Mesenchymal stem cell (in vitro differentiated cells and primary cell): ENCODE measurements at places on chromosomes 7 and 10.

GRCh38 chr7:99078416-99078815 lies 65.5 kb downstream of the SMURF1 start:
- H3K27me3 ChIP-seq, result no peaks in the 10 kb centered on the region
- H3K4me3 ChIP-seq, result no peak overlapping the region
- no peak for DNase-seq
- peaks cover 11% of the 10 kb centered on the region for H3K4me1 ChIP-seq
- H3K27ac ChIP-seq, result no peak overlapping the region
- no peaks in the 10 kb centered on the region for H3K36me3 ChIP-seq

- H3K27ac ChIP-seq, result no peak overlapping the region
- H3K4me1 ChIP-seq, result no peaks in the 10 kb centered on the region
- DNase-seq, result peak; percentile 6
- H3K27me3 ChIP-seq, result peaks cover 19% of the 10 kb centered on the region
- H3K36me3 ChIP-seq, result no peaks in the 10 kb centered on the region
Observed at GRCh38 chr10:123637326-123637880, 28.8 kb upstream of the GPR26 start.

- peaks cover 55% of the 10 kb centered on the region for H3K27me3 ChIP-seq
- H3K4me3 ChIP-seq, result no peak overlapping the region
- H3K4me1 ChIP-seq, result peaks cover 17% of the 10 kb centered on the region
- DNase-seq, result no peak
Observed at GRCh38 chr7:73622527-73622908, 1.8 kb downstream of the MLXIPL start.

GRCh38 chr7:86320341-86320740 lies 323.4 kb upstream of the GRM3 start:
- H3K27me3 ChIP-seq, result no peaks in the 10 kb centered on the region
- no peak overlapping the region for H3K27ac ChIP-seq
- no peak for DNase-seq

DNA sequence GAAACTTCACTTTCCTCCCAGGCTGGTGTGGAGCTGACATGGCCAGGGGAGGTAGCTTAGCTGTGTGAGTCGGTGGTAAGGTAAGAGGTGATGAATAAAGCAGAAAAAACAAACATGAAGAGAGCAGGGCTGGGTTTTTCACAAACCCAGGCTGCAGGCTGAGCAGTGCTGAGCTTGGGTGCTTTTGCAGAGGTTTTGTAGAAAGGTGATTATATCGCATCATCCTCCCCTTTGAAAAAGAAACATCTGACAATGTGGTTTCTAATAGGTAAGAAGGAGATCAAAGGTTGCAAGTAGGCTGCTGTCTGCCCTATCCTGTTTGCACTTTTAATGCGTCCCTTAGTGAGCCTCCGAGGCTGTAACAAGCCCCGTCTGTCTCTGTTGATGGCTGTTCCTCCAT lies 69.6 kb upstream of the GRM8 start:
- DNase-seq, result no peak
- no peaks in the 10 kb centered on the region for H3K36me3 ChIP-seq
- no peak overlapping the region for H3K4me3 ChIP-seq
- no peaks in the 10 kb centered on the region for H3K4me1 ChIP-seq
- H3K27me3 ChIP-seq, result peaks cover 6% of the 10 kb centered on the region

DNA sequence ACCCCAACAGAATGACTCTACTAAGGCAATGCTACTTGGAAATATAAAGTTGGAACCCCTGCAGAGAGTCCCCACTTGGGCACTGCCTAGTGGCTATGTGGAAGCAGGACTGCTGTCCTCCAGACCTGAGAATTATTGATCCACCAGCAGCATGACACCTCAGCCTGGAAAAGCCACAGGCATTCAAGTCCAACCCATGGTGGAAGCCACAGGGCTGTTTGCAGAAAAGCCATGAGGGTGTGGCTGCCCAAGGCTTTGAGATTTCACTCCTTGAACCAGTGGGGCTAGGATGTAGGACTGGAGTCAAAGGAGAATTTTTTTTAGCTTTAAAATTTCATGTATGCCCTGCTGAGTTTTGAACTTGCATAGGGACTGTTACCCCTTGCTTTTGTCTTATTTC lies 13.6 kb upstream of the GHRHR start:
- H3K4me1 ChIP-seq, result no peaks in the 10 kb centered on the region
- H3K27me3 ChIP-seq, result peaks cover 8% of the 10 kb centered on the region
- H3K4me3 ChIP-seq, result no peak overlapping the region
- no peaks in the 10 kb centered on the region for H3K36me3 ChIP-seq

DNA sequence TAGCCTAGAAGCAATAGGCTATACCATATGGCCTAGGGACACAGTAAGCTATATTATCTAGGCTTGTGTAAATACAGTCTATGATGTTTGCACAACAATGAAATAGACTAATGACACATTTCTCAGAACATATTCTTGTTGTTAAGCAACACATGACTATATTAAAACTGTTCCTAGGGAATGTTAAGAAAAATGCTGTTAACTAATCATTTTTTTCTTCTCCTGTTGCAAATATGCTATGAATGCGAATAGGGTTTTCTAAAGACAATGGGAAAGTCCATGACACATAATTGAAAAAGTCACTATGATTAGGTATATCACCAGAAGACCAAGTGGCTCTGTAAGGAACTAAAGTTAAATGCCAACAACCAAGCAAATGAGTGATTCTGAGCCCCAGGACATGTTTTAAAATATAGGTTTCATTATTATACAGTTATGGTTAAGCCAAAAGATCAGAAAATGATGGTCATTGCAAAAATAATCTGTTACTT lies 454.0 kb upstream of the SORCS1 start:
- no peak overlapping the region for H3K4me3 ChIP-seq
- no peaks in the 10 kb centered on the region for H3K4me1 ChIP-seq
- peak; percentile 19 for DNase-seq
- H3K27me3 ChIP-seq, result no peaks in the 10 kb centered on the region
- no peaks in the 10 kb centered on the region for H3K36me3 ChIP-seq

DNA sequence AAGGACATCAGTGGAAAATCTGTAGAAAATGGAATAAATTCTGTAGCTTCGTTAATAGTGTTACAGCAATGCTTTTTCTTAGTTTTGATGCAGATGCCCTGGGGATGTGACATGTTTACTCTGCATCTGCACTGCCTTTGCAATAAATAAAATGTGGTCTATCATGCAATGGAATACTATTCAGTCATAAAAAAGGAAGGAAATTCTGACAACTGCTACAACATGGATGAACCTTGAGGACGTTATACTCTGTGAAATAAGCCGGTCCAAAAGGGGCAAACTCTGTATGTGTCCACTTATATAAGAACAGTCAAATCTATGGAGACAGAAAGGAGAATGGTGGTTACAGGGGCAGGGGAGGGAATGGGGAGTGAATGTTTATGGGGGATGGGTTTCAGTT lies 13.5 kb downstream of the GRIFIN start:
- H3K27ac ChIP-seq, result no peak overlapping the region
- no peak overlapping the region for H3K4me3 ChIP-seq
- peaks cover 7% of the 10 kb centered on the region for H3K27me3 ChIP-seq
- peaks cover 7% of the 10 kb centered on the region for H3K4me1 ChIP-seq

GRCh38 chr10:47408606-47409005 lies 24.5 kb upstream of the ZNF488 start:
- peaks cover 39% of the 10 kb centered on the region for H3K4me1 ChIP-seq
- no peak overlapping the region for H3K27ac ChIP-seq
- no peak overlapping the region for H3K4me3 ChIP-seq
- no peaks in the 10 kb centered on the region for H3K36me3 ChIP-seq
- no peak for DNase-seq

GRCh38 chr10:95337423-95338160 lies 46.8 kb upstream of the PDLIM1 start:
- no peak overlapping the region for H3K27ac ChIP-seq
- no peaks in the 10 kb centered on the region for H3K36me3 ChIP-seq
- H3K4me1 ChIP-seq, result peaks cover 18% of the 10 kb centered on the region
- DNase-seq, result no peak
- no peak overlapping the region for H3K4me3 ChIP-seq

GRCh38 chr7:2934984-2935740 lies 91.1 kb upstream of the GNA12 start:
- H3K4me1 ChIP-seq, result peaks cover 10% of the 10 kb centered on the region
- no peak overlapping the region for H3K27ac ChIP-seq
- H3K27me3 ChIP-seq, result peaks cover 27% of the 10 kb centered on the region
- H3K4me3 ChIP-seq, result no peak overlapping the region
- H3K36me3 ChIP-seq, result no peaks in the 10 kb centered on the region

DNA sequence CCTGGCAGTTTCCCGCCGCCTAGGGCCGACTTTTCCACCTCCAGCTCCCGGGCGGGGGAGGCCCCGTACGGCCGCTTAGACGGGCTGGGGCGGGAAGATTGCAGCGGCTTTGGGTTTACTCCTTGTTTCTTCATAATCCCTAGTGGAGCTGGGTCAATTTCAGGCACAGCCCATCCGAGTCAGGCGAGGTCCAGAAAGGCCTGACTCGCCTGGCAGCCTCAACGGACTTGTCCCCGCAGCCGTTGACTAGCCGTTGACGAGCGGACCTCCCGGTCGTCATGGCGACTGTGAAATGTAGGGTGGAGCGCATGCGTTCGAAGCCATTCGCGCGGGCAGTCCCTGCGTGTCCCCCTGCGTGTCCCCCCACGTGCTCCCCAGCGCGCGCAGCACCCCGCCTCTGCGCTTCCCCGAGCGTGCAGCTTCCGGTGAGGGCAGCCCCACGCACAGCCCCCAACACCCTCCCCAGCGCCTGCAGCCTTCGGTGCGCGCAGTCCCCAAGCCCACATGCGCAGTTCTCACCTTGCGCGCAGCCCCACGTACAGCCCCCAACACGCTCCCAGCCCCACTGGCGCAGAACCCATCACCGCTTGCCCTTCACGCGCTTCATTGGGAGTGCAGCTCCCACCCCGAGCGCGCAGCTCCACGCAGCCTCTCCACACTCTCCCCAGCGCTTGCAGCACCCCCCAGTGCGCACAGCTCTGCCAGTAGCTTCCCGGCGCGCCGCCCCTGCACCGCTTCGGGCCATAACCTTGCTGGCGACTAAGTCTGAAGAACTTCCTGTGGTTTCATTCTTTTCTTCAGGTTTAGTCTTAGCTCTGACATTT lies 67.8 kb downstream of the TBX20 start:
- H3K4me3 ChIP-seq, result peak overlapping the region; percentile 70
- no peaks in the 10 kb centered on the region for H3K27me3 ChIP-seq
- H3K36me3 ChIP-seq, result no peaks in the 10 kb centered on the region
- peak; percentile 61 for DNase-seq
- H3K27ac ChIP-seq, result peak overlapping the region; percentile 57

DNA sequence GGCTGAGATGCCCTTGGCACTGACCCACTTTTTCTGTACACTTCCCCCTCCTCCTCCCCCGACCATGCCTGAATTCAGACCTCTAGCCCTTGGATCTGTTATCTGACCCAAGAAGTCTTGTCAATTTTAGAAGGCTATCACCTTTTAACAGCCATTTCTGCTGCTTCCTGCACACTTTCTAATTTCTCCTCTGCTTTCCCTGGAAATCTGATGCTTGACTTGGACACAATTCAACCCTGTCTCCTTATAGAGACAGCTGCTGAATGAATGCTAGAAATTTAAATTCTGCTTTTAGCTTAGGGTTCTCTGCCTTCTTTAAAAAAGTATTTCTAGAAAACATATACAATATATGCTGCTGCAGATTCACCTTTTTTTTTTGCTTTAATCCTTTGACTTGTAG lies 417.9 kb upstream of the KLF6 start:
- H3K27me3 ChIP-seq, result no peaks in the 10 kb centered on the region
- no peaks in the 10 kb centered on the region for H3K4me1 ChIP-seq
- H3K36me3 ChIP-seq, result no peaks in the 10 kb centered on the region
- no peak overlapping the region for H3K4me3 ChIP-seq
- DNase-seq, result no peak
- H3K27ac ChIP-seq, result no peak overlapping the region
